Right lung (tissue), 10 donors: ENCODE measurements at places on chromosomes 6 and 20.

DNA sequence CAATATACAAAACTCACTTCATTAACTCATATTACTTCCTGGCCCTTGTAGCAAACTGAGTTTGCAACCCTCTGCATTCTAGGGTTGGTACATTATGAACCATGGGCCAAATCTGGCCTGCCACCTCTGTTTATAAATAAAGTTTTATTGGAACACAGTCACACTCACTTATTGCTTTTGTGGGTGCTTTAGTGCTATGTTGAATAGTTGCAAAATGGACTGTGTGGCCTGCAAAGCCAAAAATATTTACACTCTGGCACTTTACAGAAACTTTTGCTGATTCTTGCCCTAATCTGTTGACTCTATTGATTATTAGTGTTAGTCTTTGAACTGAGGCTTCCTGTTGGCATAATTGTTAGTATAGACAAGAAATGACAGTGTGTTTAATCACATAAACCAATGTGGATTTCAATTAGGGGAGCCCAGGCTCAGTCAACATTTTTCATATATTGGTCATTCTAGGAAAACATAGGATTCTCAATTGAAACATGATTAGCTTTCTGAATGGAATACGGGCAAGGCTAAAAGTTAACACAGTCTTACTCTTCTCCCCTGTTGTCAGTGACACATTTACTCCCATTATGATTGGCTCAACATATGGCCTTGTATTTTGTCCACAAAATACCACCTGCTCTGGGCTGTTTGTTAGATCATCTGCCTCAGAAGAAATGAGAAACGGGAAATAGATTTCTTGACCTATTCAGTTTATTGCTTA lies 241.9 kb upstream of the ZFP64 start:
- no peak for DNase-seq

DNA sequence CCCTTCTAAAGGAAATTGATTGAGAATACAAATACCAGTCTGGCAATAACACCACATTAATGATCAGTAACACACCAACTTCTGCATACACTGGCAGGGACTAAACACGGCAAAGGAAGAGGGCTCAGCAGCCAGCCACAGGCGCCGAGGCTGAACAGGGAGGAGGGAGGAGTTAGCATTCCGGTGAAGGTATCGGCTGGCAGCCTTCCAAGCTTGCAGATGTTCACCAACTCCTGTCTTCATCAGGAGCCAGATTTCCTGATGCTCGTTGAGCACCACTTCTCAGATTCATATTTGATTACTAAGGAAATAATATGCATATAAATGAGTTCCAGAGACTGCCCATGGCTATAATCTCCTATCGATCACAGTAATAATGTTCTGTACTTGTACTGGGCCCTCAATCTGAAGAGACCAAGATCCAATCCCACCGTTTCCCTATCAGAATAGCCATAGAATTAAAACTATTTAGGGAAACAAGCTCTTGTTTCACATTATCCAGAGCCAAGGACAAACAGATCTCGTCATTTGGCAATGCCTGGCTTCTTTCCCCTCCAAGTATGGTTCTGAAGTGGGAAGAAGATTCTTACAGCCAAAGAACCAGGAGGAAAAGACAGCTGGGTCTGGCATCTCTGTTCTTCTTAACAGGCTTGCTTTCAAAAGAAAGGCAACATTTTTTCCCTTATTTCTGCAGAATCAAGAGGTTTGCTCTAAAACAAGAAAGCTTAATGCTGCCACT lies 42.2 kb downstream of the GFOD1 start:
- DNase-seq, result no peak

GRCh38 chr20:1718604-1719384 lies 61.2 kb upstream of the SIRPG start:
- DNase-seq, result no peak

DNA sequence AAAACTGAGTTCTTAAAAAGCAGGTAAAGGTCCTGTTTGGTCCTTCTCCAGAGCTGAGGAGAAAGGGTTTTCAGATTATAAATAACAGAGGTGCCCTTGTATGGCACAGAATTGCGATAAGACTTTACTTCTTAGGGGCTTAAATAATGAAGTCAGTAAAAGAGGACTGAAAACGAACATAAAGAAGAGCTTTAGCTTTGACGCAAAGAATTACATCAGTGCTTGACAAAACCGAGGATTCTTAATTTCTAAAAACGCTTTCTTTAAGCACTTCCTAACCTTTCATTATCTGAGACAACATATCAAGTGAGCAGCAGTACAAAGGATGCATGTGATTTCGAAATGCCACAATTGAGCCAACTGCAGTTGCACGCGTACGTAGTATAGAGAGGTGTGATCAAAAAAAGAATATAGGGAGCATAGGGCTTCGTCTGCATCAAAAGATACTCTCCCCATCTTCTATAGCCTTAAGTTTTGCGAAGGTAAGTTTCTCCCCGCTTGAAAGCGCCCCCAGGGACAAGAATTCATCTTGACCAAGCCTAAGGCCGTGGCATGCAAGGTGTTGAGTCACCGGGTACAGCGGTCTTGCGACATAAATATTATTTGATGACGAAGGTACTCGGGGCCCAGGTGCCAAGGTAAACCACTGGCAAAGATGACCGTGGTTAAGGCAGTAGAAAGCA lies 778 bp upstream of the LOC128125822 start:
- DNase-seq, result peak; percentile 55

DNA sequence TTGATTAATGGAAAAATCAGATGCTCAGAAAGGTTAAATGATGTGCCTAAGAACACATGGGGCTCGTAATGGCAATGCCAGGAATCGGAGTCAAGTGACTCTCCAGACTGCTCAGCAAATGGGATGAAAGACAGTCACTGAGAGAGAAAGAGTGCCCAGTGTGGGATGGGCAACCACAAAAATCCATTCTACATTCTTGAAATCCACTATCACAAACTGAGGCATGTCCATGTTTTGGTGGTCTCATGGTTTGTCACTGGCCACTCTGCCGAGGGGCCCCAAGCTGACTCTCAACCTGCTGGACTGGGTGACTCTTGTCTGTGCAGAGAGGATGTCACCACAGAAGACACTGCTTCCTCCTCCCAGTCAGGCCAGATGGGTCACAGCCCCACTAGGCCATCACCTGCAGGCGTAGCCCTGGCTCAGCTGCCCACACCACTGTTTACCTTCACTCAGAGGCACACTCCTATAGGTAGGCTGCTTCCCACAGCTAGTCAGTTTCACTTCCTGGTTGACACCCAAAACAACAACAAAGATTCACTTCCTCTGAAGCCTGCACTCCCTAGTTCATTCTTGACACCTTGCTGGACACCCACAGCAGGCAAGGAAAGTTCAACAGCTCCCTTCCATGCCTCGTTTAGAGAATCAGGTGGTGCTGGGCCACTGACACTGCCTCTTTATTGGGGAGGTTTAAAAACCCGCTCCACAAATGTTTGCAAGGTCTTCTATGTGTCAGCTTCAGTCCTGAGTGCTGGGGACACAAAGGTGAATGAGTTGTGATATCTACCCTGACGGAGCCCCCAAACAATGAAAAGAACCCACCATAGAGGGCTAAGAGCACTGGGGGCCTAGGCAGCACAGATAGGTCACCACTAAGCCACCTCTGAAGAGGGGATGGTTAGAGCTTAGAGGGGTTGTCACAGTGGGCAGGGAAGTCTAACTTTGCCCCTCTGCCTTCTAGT lies 21.7 kb downstream of the MAP1LC3A start:
- no peak for DNase-seq

GRCh38 chr6:28606424-28607391 lies 81.0 kb downstream of the GPX5 start:
- DNase-seq, result peak; percentile 70

GRCh38 chr20:6384380-6384779 lies 261.6 kb upstream of the FERMT1 start:
- DNase-seq, result no peak

GRCh38 chr6:78380541-78380940 lies 486.8 kb upstream of the IRAK1BP1 start:
- DNase-seq, result no peak

DNA sequence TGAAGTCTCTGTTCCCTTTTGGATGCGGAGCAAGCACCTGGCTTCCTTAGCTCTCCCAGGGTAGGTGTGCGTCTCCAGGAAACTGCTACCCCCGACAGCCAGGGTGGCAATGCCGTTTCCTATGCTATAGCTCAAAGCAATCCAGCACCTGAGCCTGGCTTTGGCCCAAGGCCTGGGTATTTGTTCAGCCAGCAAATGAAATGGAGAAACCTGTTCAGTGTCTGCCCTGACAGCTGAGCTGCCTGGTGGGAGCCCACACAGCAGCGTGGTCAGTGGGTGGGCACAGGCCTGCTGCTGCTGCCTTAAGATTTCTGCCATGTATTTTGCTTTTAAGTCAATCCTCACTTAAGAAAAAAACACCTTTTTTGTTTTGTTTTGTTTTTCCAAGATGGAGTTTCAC lies 13.7 kb downstream of the SPATA2 start:
- no peak for DNase-seq

DNA sequence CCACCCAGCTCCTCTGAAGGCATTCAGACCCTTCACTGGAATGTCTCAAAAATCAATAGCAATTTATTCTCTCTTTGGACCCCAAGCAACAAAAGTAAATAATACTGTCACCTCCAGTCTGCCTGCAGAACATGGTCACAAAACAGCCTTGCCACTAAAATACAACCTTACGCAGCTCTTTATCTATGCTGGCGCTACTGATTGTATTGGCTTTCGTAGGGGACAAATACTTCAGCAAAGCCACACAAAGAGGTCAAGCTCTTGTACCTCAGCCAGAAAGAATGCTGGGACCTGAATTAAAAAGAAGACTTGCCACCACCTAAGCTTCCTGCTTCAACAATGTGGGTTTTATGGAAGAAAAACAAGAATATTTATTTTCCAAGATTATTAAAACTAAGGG lies 57.2 kb downstream of the PRKN start:
- no peak for DNase-seq

GRCh38 chr6:108008363-108008762 lies 50.4 kb upstream of the SEC63 start:
- DNase-seq, result no peak

DNA sequence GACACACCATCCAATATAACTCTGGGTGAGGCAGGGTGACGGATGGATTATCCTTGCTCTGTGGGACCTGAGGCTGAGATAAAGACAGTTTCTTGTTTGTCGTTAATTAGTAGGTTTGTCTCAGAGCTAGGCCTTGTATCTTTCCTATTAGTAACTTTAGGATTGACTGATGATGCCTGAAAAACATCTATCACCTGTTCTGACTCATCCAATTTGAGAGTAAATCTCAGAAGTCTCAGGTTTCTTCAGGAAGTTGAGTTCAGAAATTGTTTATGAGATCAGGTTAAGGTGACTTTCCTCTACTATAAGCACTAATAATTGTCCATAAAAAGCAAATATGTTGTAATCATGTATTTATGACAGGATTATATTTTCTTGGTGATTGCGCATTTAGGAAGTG lies 129.5 kb upstream of the SUPT3H start:
- no peak for DNase-seq

- DNase-seq, result no peak
Observed at GRCh38 chr6:170174124-170174770, 116.6 kb downstream of the DLL1 start.

DNA sequence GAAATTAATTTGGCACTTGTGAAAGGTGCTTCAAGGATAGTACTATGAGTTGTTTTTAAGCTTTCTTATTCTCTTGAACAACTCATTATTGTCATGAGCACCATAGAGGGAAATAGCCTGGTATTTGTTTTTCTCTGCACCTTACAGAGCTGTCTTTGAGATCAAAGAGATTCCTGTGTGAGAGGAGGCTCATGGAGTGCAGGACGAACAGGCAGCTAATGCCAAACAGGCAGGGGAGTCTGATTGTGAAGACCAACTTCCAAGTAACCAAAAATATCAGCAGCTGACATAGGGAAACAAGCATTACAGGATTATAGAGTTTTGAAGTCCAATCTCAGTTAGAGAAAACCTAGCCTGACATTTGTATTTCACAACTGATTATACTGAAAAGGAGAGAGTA lies 110.6 kb upstream of the TENT5A start:
- no peak for DNase-seq

GRCh38 chr6:72418495-72418894 lies 203.4 kb upstream of the KCNQ5 start:
- no peak for DNase-seq

- DNase-seq, result no peak
Observed at GRCh38 chr6:160391419-160392116, 43.4 kb downstream of the SLC22A3 start.

GRCh38 chr6:90266905-90267621 lies 29.6 kb downstream of the BACH2 start:
- DNase-seq, result no peak

GRCh38 chr6:143117108-143117507 lies 56.4 kb downstream of the AIG1 start:
- DNase-seq, result no peak

GRCh38 chr6:56814802-56815201 lies 140.1 kb upstream of the BEND6 start:
- no peak for DNase-seq

DNA sequence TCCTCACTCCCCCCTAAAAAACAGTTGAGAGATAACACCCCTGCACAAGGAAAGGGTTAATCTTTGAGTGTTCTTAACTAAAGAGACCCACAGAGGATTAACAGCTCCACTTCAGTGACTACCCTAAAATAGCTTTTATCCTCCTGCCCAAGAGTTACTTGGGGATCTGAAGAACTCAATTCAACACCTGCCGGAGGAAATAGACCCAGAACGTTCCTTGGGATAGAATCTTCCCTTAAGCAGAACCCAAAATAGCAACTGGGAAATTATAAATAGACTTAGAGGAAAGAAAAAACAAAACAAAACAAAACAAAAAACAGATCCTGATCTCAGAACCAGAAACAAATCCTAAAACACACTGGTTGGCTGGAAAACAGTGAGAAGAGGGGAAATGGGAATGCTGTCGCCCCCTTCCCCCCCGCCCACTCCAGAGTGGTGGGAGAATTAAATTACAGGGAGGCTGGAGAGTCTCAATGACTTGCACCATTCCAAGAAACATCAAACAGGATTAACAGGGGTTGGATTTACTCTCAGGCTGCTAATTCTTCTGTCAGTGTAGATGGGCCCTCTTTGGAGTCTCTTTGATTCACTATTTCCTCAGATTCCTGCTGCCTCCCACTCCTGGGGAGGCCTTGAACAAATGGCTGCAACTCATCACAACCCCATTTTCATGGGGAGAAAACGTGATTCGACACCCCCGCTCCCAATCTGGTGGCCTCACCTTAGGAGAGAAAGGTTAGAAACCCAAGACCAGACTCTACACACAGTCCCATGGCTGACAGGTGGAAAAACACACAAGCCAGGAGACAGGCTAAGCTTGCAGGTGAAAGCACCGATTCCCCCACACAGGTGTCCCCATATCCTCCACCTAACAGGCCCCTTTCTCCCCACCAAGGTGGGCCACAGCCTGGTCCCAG lies 1.4 kb downstream of the PLAGL2 start:
- DNase-seq, result no peak

GRCh38 chr6:35739645-35740524 lies 3.1 kb downstream of the ARMC12 start:
- no peak for DNase-seq
